ENCODE measurements at places on chromosomes 4 and X.

DNA sequence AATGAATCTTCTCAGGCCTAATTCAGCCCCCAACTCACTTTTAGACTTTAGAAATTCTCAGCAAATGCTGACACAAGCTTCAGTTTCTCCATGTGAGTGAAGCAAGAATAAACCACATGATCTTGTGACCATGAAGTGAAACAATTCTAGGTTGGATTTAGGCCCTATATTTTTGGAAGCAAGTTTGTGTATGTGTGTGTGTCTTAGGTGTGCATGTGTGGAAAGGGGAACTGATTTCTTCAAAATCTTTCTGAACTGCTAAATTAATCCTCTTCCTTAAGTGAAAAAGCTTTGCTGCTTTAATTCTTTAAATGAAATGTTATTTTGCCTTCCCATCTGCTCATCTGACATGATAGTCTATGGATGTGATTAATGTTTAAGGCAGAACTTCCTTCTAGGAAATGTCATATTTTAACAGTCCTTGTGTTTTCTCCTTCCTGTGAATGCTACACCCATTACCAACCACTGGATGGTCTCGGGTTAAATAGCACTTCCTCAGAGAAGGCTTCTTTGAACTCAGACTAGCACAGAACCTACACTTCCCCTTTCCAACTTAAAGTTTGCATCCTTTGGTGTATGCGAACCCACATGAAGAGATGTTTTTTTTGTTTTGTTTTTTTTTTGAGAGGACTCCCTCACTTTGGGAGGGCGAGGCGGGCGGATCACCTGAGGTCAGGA, 1.2 kb upstream of the TMEM144 start:
- no peak for DNase-seq

- DNase-seq: no peak
These were observed 651.1 kb downstream of the ANKRD50 start for GRCh38 chr4:124061413-124061812.

DNA sequence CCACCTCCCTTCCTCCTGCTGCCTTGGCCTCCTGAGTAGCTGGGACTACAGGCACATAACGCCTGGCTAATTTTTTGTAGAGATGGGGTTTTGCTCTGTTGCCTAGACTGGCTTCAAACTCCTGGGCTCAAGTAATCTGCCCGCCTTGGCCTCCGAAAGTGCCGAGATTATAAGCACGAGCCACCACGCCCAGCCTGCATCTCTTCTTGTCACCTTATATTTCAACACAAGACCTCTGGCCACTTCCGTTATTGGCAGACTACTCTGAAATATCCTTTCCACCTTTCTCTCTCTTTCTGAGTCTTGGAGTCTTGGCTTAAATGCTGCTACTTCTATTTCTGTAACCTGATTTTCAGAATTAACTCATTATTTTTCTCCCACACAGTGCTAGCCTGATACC, 5.6 kb downstream of the KIAA0232 start:
- no peak for DNase-seq

GRCh38 chrX:133185938-133186337, 32.2 kb downstream of the TFDP3 start:
- DNase-seq: no peak

DNA sequence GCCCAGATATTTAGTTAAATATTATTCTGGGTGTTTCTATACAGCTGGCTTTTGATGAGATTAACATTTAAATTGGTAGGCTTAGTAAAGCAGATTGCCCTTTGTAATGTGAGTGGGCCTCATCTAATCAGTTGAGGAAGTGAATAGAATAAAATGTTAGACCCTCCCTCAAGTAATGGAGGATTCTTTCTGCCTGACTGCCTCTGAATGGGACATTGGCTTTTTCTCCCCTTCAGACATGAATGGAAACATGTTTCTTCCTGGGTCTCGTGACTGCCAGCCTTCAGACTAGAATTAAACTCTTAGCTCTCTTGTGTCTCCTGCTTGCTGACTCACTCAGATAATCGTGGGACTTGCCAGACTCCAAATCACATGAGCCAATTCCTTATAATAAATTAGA, 266.7 kb downstream of the INPP4B start:
- no peak for DNase-seq

DNA sequence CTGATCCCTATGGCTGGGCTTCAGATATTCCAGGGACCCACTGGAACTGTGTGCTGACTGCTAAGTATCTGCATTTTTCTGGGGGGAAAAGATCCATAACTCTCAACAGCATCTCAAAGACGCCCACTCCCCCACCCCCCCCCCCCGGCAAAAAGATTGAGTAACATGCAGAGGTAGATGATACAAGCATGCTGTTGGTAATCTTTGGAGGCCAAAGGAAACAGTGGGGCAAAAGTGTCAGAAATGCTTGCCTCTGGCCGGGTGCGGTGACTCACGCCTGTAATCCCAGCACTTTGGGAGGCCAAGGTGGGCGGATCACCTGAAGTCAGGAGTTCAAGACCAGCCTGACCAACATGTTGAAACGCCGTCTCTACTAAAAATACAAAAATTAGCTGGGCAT, 12.2 kb downstream of the XPNPEP2 start:
- no peak for DNase-seq

GRCh38 chr4:2432991-2433530, 14.3 kb downstream of the CFAP99 start:
- no peak for DNase-seq

GRCh38 chr4:176791591-176792325, 964 bp downstream of the VEGFC start:
- no peak for DNase-seq

- DNase-seq: no peak
These were observed 12.4 kb upstream of the NKX1-1 start for GRCh38 chr4:1418494-1419285.

GRCh38 chr4:38529189-38530115, 134.5 kb upstream of the KLF3 start:
- DNase-seq: no peak

- DNase-seq: no peak
These were observed 201.9 kb upstream of the BCOR start for GRCh38 chrX:40299641-40300046.

- DNase-seq: peak; percentile 21
These were observed 33.3 kb upstream of the PRDX4 start for GRCh38 chrX:23633834-23634580.

GRCh38 chrX:95703696-95704095, 980.9 kb upstream of the DIAPH2 start:
- DNase-seq: no peak

GRCh38 chrX:106510713-106511403, 100.9 kb upstream of the RADX start:
- no peak for DNase-seq

GRCh38 chr4:180675359-180675650, 1567.9 kb upstream of the TENM3 start:
- no peak for DNase-seq

GRCh38 chr4:180947425-180947824, 1295.8 kb upstream of the TENM3 start:
- peak; percentile 42 for DNase-seq

- DNase-seq: no peak
These were observed 69.5 kb downstream of the WFS1 start for GRCh38 chr4:6338951-6339817.

GRCh38 chr4:121788896-121789295, 12.2 kb upstream of the EXOSC9 start:
- DNase-seq: no peak

DNA sequence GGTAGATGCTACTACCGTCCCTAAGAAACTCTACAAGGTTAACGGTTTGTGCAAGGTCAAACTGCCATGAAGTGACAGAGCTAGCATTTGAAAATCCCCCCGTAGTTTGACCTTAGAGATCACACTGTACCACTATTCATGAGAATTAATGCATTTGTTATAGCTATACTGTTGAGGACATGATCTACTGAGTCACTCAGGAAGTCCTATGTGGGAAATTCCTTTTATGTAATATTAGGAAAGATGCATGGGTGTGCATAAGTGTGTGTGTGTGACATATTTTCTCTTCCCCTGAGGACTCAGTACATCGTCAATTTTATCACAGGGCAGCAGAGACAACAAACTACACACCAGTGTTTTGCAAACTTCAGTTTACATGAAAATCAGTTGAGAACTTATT, 141.1 kb downstream of the FBXW7 start:
- no peak for DNase-seq

DNA sequence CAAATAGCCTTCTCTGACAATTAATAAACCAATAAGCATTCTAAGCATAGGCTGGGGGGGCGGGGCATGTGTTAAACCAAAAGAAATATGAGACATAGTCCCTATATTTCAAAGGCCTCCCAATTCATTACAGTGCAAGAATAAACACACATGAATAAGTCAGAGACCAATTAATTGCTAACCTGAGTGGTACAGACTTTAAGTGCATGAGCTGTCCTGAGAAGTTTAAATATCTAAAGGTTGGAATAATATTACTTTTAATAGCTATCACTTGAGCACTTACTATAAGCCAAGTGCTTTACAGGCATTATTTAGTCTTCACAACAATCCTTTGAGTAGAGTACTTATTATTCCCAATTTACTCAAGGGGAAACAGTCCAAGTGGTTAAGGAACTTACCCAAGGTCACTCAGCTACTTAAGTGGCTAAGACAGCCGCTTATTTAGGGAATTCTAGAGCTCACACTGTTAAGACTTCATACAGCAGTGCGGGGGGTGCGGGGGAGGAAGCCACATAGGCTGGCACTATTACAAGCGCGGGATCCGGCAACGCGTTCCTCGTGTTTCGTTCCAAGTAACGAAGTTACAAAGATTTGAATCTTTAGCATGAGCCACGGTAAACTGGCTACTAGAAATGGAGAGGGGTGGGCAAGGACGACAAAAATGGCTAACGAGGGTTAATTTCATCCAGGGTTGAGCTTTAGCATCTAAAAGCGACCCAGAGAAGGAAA, 1.4 kb downstream of the THOC2 start:
- peak; percentile 34 for DNase-seq

- no peak for DNase-seq
These were observed 13.3 kb upstream of the ZNF827 start for GRCh38 chr4:145951931-145952330.

- DNase-seq: no peak
These were observed 187.8 kb upstream of the NHS start for GRCh38 chrX:17187136-17187756.

GRCh38 chr4:113368056-113368455, 318.6 kb downstream of the ANK2 start:
- DNase-seq: no peak

GRCh38 chr4:90181644-90182043, 54.5 kb downstream of the CCSER1 start:
- no peak for DNase-seq

DNA sequence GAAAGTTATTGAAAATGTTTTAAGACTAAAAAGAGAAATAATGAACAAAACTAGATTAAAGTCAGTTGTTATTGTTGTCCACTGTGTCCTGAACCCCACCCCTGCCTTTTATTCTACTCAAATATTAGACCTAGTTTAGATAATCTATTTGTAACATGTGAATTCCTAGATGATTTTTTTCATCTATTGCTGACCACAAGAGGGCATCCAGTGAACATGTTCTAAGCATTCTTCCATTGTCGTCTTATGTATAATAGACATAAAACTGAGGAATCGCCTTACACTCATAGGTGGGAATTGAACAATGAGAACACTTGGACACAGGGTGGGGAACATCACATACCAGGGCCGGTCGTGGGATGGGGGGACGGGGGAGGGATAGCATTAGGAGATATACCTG, 36.4 kb upstream of the HPRT1 start:
- DNase-seq: peak; percentile 5

GRCh38 chr4:107747748-107748486, 27.9 kb upstream of the PAPSS1 start:
- DNase-seq: no peak

GRCh38 chr4:8705161-8706145, 112.9 kb downstream of the CPZ start:
- no peak for DNase-seq

DNA sequence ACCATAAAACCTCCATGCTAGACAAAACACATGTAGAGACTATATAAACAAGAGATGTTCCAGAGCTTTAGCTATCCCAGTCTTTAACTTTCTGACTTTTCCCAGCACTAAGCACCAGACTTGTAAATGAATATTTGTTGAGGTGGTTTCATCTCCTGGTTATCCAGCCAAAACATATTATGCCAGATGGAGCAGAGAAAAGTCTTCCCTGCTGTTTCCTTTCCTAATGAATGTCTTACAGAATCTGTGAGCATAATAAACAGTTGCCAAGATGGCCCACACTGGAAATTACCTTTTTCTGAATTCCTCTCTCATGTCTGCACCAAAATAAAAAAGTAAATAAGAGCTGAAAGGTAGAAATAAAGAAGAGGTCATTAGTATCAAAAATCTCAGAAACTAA, 159.2 kb downstream of the TECRL start:
- no peak for DNase-seq

DNA sequence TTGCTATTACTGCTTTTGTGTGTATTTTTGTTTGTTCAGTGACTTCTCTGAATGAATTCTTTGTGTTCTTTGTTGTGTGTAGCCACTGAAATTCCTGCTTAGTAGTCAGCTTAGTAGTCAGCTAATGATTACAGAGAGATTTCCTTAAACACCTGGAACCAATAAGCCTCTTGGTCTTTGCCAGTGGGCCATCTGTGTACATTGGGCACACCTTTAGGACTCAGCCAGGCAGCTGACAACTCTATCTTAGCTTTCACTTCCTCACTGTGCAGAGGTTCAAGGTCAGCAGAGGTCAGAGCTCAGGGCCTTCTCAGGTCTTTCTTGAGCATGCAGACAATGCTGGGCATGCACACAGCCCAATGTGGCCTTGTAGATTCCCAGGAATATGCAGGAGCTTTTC, 59.3 kb downstream of the RWDD4 start:
- DNase-seq: no peak

GRCh38 chrX:54825716-54826438, 18.3 kb downstream of the MAGED2 start:
- no peak for DNase-seq

GRCh38 chr4:71275570-71275969, 63.2 kb upstream of the SLC4A4 start:
- DNase-seq: no peak

DNA sequence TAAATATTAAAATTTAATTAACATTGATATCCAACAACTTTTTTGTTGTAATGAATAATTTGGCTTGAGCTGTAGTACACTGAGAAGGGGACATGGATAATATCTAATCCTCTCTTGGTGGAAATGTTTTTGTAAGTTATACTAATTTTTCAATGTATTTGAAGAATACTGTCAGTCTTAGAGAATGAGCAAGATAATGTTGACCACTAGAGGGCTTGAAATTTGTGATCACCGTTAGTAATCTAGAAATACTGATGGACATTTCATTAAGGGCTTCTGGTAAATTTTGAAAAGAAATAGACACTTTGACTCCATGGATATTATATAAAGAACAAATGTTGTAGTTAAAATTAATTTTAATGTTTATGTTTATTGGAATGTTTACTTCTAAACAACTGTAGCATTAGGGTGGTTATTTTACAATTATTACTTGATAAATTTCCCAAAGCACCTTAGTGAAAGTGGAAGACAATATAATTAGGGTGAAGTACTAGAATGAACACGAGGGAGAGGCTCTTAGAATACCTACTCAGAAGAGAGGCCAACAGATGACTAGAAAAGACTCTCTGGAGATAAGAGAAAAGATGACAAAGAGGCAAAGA, 20.0 kb upstream of the CAMK2D start:
- peak; percentile 33 for DNase-seq

- DNase-seq: no peak
These were observed 75.1 kb downstream of the CEP44 start for GRCh38 chr4:174358829-174359228.

- no peak for DNase-seq
These were observed 56.8 kb upstream of the DCLK2 start for GRCh38 chr4:150021483-150021882.

- peak; percentile 36 for DNase-seq
These were observed 477 bp upstream of the HAND2 start for GRCh38 chr4:173530326-173531085.

GRCh38 chrX:104335756-104336155, 81.0 kb upstream of the ESX1 start:
- no peak for DNase-seq
